ENCODE measurements at places on chromosomes 11 and 22. TPM values are rescaled to one million over a fixed set of nuclear protein-coding genes. Genes with fewer than 3 reads are reported as not detected.

TRIM6 gene
- polyA plus RNA-seq: 13.8 TPM

CFL1 gene
- 1,603 TPM for polyA plus RNA-seq

KCNQ1 gene
- not detected for polyA plus RNA-seq

PDHX gene
- 29.6 TPM for polyA plus RNA-seq

PPP2R5B gene
- 12.4 TPM for polyA plus RNA-seq

PLA2G6 gene
- 4.4 TPM for polyA plus RNA-seq

ARSA gene
- polyA plus RNA-seq: 6.4 TPM

Measured in fibroblast of lung (primary cell).